ENCODE measurements at places on chromosomes 11 and 22. TPM values are rescaled to one million over a fixed set of nuclear protein-coding genes. Genes with fewer than 3 reads are reported as not detected.

Gene ADORA2A
- 0.48 TPM for total RNA-seq

Gene CARD18
- total RNA-seq: not detected

Gene OR5B21
- not detected for total RNA-seq

Gene TBX1
- 4.4 TPM for total RNA-seq

Gene MYH9
- total RNA-seq: 175 TPM

Gene MMP8
- total RNA-seq: not detected

Gene PLA2G3
- not detected for total RNA-seq

Gene INCENP
- total RNA-seq: 49.7 TPM

Gene VPREB1
- not detected for total RNA-seq

Gene TIGD3
- total RNA-seq: 0.94 TPM

Gene RBX1
- 56.0 TPM for total RNA-seq

Gene RCOR2
- total RNA-seq: 1.1 TPM

Gene TAGLN
- total RNA-seq: 139 TPM

Gene LYVE1
- total RNA-seq: 0.84 TPM

Gene OR8G1
- not detected for total RNA-seq

Gene WNT11
- total RNA-seq: 1.4 TPM
